CD4-positive, CD25-positive, alpha-beta regulatory T cell (primary cell): ENCODE measurements at places on chromosomes 2 and 18.

DNA sequence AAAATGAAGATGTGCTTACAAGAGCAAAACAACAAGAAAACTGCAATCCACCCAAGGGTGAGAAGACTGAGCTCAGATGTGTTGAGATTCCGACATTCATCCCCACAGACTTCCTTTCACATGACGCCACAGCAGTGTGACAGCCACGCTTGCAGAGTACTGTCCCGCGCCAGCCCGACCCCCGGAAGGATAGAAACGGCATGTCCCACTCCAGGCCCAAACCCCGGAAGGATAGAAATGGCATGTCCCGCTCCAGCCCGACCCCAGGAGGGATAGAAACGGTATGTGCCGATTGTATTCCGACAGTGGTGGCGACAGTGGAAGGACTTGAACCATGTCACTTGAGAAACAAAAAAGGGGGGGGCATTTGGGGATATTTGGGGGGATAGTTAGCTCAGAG lies 119.1 kb upstream of the PXDN start:
- DNase-seq = no peak

DNA sequence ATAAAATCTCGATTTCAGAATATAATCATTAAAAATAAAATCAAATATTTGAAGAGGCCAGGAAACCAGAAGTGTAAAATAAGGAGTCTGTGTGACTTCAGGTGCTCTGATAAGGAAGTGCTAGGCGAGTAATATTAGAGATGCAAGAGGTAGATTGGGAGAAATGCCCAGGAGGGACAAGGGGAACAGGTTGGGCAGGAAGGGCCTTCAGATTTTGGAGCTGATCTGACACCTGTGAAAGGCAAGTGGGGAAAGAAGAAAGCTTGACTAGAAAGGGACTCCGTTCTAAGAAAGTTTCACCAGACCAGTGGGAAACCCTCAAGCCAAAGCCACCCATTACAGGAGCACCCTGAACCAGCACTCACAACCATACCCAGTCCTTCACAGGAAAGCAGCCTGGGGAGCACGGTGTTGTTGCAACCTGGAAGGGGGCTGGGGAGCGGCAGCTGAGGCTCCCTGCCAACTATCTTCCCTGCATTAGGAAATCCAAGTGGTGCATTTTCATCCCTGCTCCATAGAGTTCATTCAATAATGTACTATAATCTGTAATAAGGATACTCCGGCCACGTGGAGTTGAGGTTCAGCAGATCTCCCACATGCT lies 57.5 kb upstream of the GREB1L start:
- no peak for DNase-seq

DNA sequence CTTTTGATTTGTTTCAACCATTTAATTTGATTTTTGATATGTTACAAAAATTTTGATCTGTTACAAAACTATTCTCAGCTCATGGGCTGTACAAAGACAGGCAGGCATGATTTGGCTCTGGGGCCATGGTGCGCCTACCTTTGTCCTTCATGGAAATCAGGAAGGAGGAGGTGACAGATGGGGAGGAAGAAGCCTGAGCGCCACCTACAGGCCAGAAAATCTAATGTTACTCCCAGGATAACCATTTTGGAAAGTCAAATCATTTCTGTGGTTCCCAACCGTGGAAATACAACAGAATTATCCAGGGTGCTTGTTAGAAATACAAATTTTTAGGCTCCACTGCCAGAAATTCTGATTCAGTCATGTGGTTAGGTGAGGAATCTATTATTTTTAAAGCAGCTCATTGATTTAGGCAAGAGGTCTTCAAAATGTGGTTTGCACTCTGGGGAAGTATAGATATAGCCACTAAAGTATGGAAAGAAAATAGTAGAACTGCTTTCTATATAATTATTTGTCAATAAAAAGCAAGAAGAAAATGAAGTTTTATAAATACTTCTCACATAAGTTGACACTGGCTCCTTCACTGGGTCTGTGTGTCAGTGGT lies 93.9 kb downstream of the EVA1A start:
- DNase-seq = no peak

DNA sequence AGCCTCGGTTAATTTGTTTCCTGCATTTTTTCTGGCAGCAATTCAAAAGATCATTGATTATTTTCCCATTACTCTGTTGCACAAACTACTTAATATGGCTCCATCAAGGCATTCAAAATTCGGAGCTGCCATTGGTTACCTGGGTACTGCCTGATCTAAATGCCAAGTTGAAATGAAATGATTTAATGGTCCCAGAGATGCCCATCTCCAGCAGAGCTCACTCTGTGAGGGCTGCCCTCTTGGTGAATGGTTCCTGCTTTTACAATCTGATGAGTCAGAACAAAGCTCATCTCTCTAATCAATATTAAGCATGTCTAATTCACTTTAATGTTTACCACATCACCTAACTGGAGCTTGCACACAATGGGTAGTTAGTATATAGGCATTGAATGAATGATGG lies 126.1 kb downstream of the CTNNA2 start:
- no peak for DNase-seq

DNA sequence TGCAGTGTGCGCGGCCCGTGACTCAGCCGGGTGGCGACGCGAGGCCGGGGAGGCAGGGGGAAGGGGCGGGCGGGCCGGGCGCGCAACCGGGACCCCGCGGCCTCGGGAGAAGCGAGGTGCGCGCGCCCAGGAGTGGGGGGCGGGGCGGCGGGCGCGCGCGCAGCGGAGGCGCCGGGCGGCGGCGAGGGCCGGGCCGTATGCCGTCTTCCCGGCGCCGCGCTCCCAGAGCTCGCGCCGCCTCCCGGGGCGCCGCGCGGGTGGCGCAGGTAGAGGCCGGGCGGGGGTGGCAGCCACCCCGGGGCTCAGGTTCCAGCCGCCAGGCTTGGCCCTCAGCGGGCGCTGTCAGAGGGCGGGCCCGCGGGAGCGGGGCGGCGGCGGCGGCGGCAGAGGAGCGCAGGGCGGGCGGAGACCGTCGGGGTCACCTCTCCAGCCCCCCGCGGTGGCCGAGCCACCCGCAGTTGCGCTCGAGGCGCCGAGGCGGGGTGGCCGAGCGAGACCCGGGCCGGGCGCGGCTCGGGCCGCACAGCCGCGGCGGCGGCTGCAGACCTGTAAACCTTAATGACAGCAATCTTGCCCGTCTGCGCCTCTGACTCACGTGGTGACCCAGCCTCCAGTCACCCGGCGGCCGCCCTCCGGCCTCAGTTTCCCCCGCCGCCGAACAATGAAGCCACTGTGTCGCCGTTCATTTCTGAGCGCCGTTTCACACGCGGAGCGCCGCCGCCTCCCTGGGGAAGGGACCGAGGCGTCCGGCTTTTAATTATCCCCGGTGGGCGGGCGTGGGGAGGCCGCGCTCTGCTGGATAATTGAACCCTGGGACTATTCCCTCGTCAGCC lies 25.3 kb upstream of the SMAD7 start:
- no peak for DNase-seq

- no peak for DNase-seq
Observed at GRCh38 chr18:57523171-57523956, 63.1 kb downstream of the FECH start.

DNA sequence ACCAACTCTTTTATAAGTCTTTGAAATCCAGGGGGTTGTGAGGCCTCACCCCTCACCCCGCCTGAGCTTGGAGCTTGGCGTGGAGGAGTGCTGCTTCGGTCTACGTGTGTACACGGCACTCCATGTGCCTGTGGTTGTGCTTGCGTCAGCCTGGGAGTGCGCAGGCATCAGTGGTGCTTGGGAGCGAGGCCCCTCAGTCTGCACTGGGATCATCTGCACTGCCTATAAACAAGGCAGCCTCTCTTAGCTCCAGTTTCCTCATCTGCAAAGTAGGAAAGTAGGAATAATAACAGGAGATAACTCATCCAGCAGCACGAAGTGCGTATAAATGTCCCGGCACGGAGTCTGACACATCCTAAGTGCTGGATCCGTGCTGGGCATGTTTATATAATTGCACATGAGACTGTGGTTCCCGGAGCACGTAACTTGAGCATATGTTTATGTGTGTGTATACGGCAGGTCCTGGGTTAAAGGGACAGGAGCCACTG lies 1.2 kb downstream of the GYPC start:
- peak; percentile 32 for DNase-seq

GRCh38 chr2:233351423-233351822 lies 2.9 kb upstream of the DGKD start:
- no peak for DNase-seq

GRCh38 chr18:10113121-10114022 lies 199.6 kb downstream of the VAPA start:
- no peak for DNase-seq

GRCh38 chr2:231644426-231644825 lies 51.8 kb downstream of the TEX44 start:
- DNase-seq = no peak

- DNase-seq = no peak
Observed at GRCh38 chr2:9416962-9417316, 6.4 kb downstream of the ITGB1BP1 start.

- no peak for DNase-seq
Observed at GRCh38 chr2:67130531-67131256, 266.4 kb upstream of the ETAA1 start.

GRCh38 chr2:74010087-74010541 lies 25.4 kb downstream of the TET3 start:
- DNase-seq = no peak

DNA sequence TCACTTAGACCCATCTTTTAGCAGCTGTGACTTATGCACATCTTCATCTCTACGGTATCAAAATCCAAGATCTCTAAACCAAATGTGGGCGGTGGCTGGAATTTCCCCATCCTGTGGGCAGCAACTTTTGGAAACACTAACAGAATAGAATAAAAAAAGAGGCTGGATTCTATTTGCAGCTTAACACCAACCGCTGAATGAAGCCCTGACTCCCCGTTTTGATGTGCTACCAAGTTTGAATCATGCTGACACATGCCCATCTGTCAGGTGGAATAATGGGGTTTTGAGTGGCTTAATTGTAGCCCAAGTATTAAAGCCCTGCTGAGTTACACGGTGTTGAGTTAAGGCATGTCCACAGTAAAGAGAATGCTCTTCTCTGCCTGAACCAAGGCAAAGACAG lies 165.2 kb downstream of the MTCL1 start:
- no peak for DNase-seq

DNA sequence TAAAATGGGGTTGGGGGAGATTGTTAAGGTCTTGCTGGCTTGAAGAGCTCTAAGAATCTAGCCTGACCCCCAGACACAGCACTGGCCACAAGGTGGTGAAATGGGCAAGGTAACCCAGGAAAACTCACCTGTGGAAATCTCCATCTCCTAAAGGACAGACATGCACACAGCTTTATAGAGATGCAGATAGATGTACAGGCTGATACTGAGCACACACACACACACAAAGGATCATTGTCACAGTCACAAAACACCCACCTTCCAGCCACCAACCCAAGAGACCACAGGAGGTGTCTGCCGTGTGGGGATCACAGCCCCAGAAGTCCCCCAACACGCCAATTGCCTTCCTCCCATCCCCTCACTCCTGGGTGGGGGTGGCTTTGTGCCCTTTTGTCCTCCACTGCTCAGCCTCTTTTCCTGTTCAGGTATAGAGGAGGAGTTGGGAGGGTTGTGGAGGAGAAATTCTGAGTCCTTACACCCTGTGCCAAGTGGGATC lies 3.2 kb upstream of the CYP26B1 start:
- no peak for DNase-seq

- DNase-seq = no peak
Observed at GRCh38 chr2:107276034-107276433, 390.1 kb upstream of the ST6GAL2 start.

GRCh38 chr2:217382794-217383193 lies 522.9 kb upstream of the TNP1 start:
- DNase-seq = no peak

DNA sequence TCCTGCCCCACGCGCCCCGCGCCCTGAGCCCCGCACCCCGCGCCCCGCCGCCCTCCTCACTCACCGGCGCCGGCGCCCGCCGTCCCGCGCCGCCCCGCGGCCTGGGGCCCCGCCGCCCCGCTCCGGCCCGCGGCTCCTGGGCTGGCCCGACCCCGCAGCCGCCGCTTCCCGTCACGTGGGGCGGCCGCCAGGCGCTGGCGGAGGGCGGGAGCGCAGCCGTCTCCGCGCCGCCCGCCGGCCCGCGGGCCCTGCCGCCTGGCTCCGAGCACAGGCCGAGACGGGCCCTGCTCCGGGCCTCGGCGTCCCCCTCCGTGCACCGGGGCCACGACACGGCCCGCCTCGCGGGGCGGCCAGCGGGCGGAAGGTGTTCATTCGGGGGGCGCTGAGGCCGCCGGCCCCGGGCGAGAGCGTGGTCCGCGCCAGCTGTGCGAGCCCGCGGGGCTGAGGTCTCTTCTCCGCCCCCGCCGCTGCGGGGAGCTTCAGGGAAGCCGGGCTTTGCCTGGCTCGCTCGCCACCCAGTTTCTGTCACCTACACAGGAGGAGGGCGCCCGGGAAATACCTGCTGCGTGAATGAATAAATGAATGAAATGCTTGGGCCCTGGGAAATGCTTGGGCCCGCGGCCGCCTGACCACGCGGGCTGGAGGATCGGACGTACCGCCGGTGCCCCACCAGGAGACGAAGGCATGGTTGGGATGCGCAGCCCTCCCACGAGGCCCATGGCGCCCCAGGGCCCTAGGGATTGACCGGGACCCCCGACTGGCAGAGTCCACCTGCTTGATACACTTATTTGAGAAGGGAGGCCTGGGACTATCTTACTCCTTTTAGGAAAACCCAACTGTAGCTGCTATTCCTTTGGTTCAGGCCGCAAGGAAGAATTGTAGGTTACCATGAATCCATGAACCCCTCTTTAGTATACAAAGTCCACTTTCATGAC lies at the start of gene TGFBRAP1:
TGFBRAP1 (minus strand) TSS at position 175 of the 935 bp plus-strand sequence. CDS start 21,434 bp downstream, outside the sequence.
- DNase-seq = peak; percentile 76

- no peak for DNase-seq
Observed at GRCh38 chr2:61436092-61436491, 34.8 kb downstream of the USP34 start.

DNA sequence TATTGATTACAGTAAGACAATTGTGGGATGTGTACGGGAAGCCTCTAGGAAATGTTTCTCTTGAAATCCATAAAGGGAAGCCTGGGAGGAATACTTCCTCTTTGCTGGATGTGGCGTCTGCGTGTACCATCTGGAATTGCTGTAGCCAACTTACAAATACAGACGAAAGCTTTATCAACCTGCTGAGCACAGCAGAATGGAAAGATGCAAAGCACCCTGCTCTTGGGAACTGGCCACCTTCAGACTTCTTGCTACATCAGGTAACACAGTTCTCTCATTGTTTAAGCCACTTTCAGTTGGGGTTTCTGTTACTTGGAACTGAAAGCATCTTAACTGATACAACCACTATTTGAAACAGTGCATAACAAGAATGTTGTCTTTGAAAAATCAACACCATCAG lies 213.8 kb downstream of the HRH4 start:
- DNase-seq = no peak

- DNase-seq = no peak
Observed at GRCh38 chr18:9433671-9434121, 41.6 kb upstream of the RALBP1 start.

DNA sequence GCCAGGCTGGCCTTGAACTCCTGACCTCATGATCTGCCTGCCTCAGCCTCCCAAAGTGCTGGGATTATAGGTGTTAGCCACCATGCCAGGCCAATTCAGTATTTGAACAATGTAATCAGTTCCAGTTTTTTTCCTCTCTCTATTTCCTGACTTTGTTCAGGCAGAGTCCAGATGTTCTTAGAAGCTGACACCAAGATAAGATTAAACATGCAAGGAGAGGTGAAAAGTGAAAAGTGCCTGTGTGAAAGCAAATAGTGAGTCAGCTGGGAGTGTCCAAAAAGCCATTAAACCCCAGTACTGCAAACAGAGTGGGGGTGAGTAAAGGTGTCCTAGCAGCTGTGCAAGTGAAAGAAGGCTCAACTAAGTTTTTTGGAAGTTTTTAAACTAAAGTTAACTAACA lies 231.5 kb downstream of the PTH2R start:
- no peak for DNase-seq
